ENCODE measurements at places on chromosomes 1 and 21.

DNA sequence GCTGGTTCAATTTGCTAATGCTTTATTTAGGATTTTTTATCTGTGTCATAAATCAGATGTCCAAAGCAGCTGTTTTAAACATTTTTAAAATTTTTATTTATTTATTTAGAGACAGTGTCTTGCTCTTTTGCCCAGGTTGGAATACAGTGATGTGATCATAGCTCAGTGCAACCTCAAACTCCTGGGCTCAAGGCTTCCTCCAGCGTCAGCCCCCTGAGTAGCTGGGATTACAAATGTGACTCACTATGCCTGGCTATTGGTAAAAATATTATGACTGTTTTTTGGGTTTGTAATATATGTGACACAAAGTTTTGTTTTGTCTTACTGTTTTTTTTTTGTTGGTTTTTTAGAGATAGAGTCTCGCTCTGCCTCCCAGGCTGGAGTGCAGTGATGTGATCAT is 11.8 kb downstream of the ZBED6 start:
- no peak for DNase-seq

DNA sequence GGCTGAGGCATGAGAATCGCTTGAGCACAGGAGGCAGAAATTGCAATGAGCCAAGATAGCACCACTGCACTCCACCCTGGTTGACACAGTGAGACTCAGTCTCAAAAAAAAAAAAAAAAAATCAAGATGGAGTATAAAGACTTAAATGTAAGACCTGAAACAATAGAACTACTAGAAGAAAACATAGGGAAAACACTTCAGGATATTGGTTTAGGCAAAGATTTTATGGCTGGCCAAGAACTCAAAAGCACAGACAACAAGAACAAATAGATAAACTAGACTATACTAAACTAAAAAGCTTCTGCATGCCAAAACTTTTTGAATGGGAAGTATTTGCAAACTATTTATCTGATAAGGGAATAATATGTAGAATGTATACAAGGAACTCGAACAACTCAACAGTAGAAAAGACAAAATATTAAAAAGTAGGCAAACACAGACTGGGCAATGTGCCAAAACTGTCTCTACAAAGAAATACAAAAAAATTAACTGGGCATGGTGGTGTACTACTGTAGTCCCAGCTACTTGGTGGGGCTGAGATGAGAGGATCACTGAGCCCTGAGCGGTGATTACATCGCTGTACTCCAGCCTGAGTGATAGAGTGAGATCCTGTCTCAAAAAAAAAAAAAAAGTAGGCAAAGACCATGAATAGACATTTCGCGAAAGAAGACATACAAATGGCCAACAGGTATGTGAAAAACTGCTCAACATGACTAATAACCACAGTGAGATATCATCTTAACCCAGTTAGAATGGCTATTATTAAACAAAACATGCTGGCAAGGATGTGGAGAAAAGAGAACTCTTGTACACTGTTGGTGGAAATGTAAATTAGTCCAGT is 25.3 kb downstream of the DTL start:
- no peak for DNase-seq

DNA sequence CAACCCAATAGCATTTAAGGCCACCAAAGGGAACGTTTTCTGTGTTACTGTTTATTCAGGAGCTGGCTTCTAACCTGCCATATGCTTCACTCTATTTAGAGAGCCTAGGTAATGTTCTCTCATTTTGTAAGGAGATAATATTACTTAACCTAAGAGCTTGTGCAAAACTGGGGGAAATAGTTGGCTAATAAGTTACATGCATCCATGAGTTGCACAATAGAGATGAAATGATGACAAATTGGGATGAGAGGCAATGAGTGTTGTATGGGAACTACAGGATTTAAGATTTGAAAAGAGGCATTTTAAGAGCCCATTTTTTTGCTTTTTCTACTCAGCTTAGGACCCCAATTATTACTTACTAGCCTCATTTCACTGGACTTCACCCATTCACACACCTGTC is 151.0 kb downstream of the ST6GALNAC3 start:
- no peak for DNase-seq

DNA sequence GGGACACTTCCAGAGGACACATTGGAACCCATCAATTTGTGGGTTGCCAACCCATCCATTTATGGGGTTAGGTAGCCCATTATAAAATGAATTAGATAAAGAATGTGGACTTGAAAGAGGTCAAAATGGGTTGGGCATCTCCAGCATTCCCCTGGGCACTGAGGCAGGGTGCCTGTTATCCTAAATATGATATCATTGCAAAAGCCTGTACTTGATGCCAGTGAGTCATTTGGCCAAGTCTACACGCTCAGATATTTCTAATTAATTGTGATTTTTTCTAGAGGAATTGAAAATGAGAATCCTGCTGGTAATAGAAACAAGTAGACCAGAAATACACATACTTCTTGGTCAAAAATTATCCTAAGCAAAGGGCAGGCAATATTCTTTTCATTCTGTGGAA is 21.9 kb upstream of the NBL1 start:
- no peak for DNase-seq

- DNase-seq = no peak
These were observed 158.3 kb downstream of the SDCCAG8 start for GRCh38 chr1:243414152-243414494.

DNA sequence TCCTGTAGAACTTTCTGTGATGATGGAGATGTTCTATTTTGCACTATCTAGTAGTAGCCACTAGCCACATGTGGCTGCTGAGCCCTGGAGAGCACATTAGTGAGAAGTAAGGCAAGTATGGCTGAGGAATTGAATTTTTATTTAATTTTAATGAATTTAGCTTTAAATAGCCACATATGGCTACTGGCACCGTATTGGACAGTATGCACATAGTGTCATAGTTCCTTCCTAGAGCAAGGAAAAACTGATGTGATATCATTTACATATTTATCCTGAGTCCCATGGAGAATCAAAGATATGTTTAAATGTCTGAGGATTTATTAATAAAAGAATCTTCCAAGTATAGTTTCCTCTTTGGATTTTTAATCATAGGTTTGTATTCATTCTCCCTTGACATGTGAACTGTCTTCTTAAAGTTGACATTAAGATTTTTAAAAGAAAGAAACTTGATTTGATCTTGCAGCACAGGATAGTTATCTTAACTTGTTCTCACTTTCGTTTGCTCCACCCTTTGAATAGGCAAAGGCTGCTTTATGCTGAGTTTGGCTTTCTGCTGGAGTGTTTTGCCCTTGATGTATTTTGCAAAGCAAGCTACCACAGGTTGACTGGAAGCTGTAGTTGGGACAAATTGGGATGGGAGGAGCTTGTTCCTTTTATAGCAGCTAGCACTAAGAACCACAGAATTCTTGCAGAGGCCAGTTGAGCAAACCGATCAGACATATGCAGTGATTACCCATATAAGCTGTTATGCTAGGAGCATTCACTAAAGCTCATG is 129.7 kb downstream of the VPS13D start:
- DNase-seq = no peak

GRCh38 chr1:119840745-119841144 is 29.5 kb upstream of the REG4 start:
- DNase-seq = no peak

GRCh38 chr21:33698087-33698860 is 56.0 kb downstream of the ITSN1 start:
- no peak for DNase-seq

DNA sequence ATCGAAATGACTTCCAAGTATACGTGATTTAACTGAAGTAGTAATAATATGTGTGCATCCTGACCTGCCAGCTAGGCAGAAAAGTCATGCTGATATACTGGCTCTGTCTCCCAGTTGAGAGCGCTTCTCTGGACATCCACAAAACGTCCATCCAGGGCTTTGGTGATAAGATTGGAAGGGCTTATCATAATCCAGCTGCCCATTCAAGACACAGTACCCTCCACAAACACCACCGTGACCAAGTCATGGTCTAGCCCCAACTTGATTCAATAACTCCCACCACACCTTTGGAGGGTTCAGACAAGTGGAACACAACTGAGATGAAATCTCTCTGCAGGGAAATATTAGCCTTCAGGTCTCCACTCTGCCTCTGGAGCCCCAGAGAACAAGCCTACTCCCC is 76.2 kb downstream of the CD46 start:
- DNase-seq = no peak

DNA sequence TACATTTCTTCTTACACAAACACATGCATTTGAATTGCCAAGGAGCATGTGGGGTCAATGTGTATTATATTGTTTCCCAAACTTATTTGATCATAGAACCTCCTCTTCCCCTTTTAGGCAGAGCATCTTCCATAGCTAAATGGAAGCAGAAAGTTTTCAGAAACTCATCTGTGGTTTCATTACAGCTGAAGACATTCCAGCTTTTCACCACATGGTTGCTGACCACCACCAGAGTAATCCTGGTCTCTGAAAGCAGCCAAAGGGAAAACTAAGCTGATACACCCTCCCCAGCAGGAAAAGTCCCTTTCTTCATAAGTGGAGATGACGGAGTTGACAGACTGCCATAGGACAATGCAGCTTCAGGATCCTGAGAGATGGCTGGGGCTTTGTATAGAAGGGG is 30.2 kb upstream of the OTUD3 start:
- no peak for DNase-seq

GRCh38 chr1:201838381-201838780 is 9.4 kb downstream of the IPO9 start:
- no peak for DNase-seq

DNA sequence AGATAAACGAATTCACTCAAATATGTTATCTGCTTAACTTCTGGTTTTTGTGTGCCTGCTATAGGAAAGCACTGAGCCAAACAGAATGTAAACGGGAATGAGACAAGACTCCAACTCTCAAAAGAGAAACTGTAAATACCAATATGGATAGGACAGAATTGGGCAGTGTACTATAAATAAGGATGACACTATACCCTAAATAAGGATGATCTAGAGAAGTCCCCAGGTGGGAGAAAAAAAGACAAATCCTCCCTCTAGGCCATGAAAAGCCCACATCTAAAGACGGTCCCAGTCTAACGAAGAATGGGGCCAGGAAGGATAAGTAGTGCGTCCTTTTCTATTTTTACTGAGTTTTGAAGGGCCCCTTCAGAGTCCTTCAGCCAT is 1.5 kb upstream of the GABPB2 start:
- DNase-seq = no peak

DNA sequence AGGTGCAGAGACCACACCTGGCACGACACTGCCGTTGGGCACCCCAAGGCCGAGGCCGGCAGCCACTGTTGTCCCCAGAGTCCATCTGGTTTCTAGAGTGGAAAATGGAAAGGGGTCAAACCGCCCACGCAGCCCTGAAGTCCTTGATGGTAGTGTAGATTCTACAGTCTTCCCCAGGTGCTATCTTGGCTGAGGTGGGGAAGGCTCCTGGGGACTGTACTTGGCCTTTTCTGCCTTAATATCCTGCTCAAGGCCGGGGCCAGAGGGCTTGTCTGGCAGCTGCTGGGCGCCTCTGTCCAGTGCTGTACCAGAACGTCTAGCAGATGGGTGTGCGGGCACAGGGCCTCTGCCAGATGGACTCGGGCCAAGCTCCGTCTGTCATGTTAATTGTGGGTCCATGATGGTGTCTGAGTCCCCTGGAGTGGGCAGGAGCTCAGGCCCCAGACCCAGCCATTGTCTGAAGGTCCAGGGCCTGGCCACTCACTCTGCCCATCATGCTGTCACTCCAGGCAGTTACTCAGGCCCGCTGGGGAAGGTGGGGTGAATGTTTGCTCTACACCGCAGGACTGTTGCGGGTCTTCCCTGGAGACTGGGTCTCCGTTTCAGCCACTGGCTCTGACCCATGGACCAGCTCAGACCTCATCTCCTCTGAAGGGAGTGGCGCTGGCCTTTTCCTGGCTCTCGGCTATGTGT is 161.9 kb upstream of the COL6A1 start:
- no peak for DNase-seq

- DNase-seq = no peak
These were observed 24.8 kb downstream of the PCSK9 start for GRCh38 chr1:55064071-55064581.

- no peak for DNase-seq
These were observed 225.2 kb upstream of the TNR start for GRCh38 chr1:175968486-175969172.

- no peak for DNase-seq
These were observed 8.2 kb downstream of the AMPD2 start for GRCh38 chr1:109627692-109628399.

DNA sequence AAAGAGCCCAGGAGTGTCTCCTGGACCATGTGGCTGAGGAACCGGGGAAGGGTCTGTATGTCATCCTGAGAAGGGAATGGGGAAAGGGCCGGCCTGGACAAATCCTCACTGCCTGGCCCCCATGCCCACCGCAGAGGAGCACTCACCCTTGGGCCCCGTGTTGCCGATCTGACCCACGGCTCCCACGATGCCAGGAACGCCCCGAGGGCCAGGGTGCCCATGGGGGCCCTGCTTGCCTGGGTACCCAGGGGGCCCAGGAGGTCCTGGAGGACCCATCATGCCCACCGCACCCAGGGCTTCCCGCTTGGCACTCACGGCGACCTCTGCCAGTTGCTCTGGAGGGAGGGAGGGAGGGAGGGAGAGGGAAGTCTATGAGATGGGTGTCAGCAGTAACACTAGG is 14.6 kb downstream of the COL9A2 start:
- DNase-seq = no peak

- DNase-seq = peak; percentile 3
These were observed 82.8 kb downstream of the TRIM33 start for GRCh38 chr1:114428083-114428754.

DNA sequence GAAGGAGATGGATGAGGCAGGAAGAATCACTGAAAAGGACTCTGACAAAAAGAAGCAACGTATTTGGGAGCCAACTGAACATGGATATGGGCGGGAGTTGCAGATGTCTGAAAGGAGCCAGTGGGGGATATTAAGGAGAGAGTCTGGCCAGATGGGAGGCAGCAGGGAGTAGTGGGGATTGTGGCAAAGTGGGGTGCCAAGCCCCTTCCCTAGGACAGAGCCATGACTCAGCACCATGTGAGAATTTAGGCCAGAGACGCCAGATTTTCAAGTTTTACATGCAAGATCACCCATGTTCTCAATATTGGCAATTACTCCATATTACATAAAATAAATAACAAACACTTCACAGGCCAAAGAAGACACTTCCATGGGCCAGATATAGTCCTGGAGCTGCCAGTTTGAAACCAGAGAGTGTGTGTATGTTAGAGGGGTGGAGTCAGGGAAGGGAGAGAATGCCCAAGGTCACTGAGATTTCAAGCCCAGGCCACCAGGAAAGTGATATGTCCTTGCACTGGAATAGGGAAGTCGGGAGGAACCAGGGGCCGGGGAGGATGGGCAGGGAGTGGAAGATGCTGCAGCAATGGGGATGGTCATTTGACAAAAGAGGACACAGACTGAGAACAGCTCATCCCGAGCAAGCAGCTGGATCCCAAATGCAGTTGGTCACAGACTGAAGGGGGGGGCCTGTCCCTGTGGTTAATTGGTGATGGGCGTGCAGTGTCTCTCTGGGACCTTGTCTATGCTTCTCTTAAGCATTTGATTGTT is 23.5 kb downstream of the TMEM51 start:
- no peak for DNase-seq

DNA sequence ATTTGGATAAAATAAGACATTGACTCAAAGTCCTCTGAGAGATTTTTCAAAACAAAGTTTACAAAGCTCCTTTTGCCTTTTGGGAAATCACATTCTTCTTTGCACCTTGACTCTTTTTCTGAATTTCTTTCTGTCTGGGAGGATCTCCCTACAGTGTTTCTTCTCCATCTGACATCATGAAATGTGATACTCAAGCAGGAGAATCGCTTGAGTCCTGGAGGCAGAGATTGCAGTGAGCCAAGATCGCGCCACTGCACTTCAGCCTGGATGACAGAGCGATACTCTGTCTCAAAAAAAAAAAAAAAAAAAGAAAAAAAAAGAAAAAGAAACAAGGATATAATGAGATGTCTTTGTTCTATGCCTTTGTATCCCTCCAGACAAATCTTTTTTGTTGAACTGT is 13.3 kb upstream of the GRIK1 start:
- DNase-seq = no peak

Data from globus pallidus (tissue), 1 donor.